ENCODE measurements at places on chromosomes 1 and 21.

- DNase-seq = peak; percentile 78
Measured at GRCh38 chr1:27643600-27644368, 8.8 kb upstream of the FGR start.

DNA sequence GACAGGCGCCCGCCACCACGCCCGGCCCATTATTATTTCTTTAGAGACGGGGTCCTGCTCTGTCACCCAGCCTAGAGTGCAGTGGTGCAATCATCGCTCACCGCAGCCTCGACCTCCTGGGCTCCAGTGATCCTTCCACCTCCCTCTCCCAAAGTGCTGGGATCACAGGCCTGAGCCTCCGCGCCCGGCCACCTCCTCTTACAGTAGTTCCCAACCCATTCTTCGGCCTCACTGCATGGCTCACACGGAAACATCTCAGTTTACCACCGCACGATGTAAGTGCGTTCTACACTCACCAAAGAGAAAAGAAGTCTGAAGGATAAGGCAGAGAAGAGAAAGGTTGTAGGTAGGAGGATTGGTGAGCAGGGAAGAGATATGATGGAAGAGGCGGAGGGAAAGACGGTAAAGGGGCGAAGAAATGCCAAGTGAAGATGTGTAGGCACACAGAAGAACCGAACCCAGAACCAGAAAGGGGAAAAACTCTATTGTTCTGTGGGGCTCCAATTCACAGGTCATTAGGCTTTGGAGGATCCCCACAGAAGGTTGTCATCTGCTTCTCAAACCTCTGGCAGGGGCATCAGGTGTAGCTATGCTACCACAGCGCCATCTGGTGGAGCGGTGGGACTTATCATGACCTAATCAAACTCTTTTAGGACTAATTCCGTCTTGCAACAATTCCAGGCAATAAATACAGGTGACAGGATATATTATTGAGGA lies 504.2 kb downstream of the SMYD3 start:
- peak; percentile 91 for DNase-seq

DNA sequence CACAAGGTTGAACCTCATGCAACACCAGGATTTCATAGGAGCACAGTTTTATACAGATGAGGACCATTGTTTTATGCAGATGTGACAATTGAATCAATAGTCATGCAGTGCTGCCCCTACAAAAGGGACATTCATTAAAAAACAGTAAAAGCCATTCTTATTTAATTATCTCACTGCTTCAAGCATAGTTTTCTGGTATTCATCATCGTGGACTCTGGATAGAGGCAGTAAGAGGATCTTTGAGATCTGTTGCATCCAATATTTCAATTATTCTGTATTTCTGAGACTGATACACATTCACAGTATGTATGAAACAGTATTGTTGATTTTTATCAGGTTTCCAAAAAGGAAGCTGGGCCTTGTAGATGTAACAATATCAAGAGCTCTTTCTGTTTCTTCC lies 237.6 kb downstream of the RYR2 start:
- no peak for DNase-seq

GRCh38 chr1:28602536-28603439 lies 10.7 kb downstream of the RAB42 start:
- DNase-seq = peak; percentile 42

- no peak for DNase-seq
Measured at GRCh38 chr1:183274836-183275235, 88.8 kb downstream of the LAMC2 start.

DNA sequence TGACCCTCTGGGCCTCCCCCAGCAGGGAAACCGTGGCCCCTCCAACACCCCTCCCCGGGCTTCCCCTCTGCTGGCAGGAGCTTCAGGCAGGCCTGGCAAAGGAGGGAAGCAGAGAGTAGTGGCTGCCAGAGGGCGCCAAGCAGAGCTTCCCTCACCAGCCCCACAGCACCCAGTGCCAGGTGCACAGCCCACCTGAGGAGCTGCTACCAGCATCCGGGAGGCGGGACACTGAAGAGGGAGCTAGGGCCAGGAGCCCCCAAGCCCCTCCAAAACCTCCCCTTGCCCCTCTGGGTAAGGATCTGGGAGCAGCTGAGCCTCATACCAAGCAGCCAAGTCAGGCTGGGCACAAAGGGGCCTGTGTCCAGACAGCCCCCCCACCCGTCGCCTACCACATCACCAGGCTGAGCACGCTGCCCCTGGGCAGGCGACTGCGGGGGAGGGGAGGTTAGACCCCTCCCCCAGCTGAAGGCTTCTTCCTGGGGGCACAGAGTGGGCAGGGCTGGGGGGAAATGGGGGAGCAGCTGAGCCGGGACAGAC lies 19.6 kb downstream of the CCDC24 start:
- DNase-seq = no peak

- no peak for DNase-seq
Measured at GRCh38 chr1:58779801-58780382, 4.0 kb downstream of the JUN start.

- DNase-seq = no peak
Measured at GRCh38 chr1:162661336-162661735, 29.1 kb downstream of the DDR2 start.

DNA sequence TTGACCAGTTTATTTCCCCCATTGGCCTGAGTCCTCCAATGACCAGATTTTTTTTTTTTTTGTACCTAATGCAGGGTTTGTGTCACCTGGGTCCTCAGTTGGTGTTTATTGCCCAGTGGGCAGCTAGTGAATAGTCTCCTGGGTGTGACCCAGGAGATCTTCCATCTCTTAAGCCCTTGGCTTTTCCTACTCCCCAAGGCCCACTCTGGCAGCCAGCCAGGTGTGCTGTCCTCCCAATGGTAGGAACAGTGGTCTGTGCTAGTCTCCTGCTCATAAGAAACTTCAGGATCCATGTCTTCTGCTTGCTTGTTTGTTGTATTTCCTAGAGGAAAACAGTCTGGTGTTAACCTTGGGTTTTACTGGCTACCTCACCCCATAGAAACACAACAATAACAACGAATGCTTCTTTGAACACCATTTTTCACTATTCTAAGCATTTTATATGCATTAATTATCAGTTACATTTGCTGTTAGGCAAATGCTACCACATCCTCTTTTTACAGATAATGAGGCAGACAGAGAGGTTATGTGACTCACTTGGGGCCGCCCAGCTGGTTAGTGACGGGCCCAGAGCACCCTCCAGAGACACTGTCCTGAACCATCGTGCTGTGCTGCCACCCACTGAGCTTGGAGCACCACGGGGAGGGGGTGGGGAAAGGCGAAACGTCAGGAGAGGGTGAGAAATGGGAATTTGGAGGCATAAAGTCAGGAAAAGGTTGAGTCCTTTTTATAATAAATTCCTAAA lies 107.5 kb downstream of the HIVEP3 start:
- peak; percentile 70 for DNase-seq

GRCh38 chr1:12552111-12552888 lies 65.7 kb downstream of the DHRS3 start:
- DNase-seq = no peak

DNA sequence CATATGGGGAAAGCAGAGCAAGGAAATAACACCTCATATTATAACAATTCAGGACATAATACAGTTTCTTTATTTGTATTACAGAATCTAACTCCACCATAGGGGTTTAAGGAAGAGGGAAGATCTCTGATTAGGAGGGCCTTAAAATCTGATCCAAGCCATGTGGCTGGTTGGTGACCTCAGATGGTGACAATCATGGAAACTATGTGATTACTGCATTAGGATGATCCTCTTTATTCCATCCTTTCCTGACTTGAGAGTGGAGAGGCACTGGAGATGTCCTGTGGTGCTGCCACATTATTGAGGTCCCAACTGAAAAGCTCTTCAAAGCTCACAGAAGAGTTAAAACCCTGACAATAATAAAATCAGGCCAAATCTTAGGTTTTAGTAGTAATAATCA lies 168.1 kb upstream of the BEND5 start:
- no peak for DNase-seq

DNA sequence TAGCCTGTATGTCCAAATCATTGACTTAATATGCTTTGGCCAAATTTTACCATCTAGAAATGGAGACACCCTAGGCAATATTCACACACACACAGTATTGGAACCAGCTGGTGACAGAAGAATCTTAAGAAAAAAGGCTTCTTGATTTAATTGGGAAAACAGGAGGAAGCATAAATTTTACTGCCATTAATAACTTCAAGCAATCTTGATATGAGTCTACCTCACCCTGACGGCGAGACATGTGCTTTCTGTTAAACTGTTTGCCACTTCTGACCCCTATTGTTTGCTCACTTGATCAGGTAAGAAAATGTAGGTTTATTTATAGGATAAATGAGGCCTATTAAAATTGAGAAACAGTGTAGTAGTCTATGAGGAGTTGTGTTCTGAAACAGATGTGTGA lies 73.2 kb downstream of the KIFAP3 start:
- DNase-seq = no peak

DNA sequence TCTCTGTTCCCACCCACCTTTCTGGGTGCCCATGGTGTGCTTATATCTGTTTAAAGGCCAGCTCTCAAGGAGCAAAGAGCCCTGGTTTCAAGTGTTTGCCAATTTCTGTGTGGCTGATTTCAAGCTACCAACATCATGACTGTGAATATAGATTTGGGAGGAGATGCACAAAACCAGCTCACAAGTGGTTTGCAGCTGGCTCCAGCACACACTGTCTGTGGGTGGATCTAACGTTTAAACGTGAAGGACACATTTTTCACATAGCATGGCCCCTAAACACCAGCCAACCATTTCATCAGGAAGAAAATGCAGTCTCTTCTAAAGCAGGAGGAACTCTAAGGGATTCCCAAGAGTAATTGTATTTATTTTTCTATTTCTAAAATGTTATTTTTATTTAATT lies 65.2 kb downstream of the FCRL5 start:
- DNase-seq = no peak

DNA sequence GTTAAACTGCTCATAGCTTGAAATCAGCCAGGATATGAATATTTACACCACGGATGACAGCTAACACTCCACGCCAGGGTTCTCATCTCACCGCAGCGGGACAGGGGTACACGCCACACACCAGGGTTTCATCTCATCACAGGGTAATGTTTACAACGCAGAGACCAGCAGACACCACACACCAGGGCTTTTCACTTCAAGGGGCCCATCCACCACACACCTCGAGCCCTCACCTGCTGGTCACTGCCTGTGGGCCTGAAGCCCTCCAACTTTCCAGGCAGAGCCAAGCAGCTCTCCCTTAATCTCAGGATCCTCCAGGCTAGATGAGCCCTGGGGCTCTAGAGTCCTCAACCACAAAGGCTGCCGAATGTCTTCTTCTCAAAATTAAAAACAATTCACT lies 1.3 kb upstream of the KRTAP10-12 start:
- no peak for DNase-seq

GRCh38 chr1:96880626-96881025 lies 159.0 kb downstream of the PTBP2 start:
- no peak for DNase-seq

DNA sequence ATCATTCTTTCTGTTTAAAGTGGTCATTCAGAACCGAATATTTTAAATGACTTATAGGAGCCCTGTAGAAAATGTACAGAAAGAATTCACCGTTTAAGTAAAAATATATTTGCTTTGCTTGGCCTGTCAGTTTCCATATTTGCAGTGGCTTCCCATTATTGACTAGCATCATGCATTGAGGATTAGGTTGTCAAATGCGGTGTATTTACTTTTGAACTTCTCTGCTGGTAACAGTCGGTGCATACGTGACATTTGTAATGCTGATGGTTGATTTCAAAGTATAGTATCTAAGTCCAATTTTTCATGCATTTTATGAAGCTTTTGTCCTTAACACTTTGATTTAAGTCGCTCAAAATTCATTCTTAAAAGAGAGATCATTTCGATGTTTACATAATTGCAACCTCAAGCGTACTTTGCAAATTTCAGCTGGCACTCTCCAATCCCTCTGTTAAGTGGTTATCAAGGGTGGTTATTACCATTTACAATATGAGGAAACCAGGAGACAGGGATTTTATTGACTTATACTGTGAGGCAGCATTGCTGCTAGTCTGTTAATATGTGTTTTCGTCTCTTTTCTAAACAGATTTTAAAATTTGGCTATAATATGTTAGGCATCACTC lies 201.6 kb downstream of the SDCCAG8 start:
- no peak for DNase-seq

DNA sequence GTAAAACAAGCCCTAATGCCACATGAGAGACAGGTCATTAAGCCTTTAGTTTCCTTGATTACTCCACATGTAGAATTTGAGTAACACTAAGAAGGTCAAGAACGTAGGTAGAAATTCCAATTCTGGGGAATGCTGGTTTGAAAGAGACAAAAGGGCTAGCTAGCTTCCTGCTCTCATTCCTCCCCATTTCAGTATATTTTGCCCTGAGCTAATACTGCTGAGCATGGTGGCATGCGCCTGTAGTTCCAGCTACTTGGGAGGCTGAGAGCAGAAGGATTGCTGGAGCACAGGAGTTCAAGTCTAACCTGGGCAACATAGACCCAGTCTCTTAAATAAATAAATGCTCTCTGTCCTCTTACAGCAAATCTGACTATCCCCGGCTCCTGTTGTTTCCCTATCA lies 12.8 kb downstream of the PRDX6 start:
- no peak for DNase-seq

DNA sequence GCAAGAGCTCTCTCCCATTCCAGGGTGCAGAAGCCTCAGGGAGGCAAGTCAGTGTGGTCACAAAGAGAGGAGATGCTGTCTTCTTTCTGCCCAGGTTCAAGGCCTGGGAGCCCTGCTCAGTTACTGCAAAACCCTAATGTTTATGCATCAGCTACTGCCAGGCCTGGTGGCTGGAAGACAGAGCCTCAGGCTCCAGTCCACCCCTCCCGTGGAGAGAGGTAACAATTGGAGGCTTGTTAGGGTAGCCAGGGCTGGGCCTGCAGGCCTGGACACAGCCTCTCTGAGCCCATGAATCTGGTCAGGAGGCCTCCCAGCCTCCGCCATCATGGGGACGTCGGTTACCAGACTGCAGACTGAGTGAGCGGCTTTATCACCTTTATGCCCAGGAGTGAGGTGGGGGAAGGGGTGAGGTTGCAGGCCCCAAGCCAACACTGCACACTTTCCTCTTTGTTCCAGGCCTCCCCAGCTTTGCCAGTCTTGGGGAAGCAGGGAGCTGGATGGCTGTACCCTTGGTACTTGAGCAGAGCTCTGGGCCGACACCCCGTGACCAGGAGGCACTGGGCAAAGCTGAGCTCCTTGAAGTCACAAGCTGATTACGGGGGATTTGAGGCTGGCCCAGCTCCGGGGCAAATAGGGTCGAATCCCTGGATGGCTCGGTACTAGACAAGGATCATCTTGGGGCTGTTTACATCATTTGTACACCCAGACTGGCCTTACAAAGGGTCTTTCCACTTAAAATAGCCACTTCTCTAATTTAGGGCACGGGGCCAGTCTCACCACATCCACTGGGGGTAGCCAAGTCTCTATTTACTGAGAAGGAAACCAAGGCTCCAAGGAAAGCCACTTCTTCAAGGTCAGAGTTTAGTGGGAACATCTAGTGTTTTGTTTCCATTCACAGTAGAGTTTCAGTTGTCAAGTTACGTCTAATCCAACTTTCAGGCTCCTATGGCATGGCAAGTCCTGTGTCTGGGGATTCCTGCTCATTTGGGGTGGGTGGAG lies 5.2 kb downstream of the SLC2A1 start:
- DNase-seq = no peak

GRCh38 chr1:40451238-40451585 lies 936 bp downstream of the ZFP69B start:
- no peak for DNase-seq
